Activated naive CD4-positive, alpha-beta T cell treated with Interleukin-2 at 50 U/mL for 16 hours (primary cell): ENCODE measurements at places on chromosomes 5 and 9.

DNA sequence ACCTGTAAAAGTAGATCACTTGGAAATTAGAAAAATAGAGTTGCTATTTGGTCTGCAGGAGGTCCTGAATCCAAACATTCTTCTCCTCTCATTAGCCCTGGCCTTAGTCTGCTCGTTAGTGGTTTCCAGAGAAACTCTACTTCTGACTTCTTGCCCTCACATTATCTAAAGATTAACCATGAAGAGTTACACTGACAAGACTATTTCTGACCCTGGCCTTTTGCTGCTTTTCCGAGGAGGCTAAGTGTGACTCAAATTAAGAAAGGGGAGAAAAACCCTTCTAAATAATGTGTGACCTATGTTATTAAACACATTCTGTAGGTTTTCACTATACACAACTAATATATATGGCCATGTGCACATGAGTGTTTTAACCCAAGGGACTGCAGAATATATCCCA lies 302.4 kb downstream of the RAB3C start:
- DNase-seq: no peak

DNA sequence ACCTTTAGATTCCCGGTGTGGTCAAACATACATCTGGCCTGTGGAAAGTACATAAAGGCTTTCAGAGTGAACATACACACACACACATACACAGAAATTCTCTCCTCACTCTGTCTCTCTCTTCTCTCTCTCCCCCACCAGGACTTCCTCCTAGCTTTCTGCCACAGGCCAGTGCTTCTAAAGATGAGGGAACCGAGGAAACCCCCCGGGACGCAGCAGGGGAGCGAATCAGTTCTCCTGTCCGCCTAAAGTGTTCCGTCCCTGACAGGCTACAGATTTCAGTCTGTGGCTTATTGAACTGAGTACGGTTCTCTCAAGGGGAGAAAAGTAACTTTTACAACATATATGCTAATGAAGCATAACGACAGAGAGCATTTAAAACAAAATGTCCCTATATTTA lies 75.8 kb downstream of the MED27 start:
- DNase-seq: no peak

DNA sequence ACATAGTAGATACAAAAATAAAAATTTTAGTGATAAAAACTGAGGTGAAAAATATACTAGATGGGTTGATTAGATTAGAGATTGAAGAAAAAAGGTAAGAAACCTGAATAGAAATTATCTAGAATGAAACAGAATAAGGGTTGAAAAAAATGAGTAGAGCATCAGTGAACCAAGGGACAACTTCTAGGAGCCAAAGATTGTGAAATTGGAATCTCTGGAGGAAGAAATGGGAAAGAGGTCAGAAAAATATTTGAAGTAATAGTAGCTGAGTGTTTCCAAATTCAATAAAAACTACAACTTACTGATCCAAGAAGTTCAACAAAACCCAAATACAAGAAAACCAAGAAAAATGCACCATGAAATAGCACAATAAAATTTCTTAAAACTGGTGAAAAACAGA lies 116.6 kb upstream of the STARD4 start:
- DNase-seq: no peak

- no peak for DNase-seq
Measured at GRCh38 chr5:163951069-163951468, 445.6 kb downstream of the MAT2B start.

GRCh38 chr5:113195251-113195650 lies 218.7 kb downstream of the DCP2 start:
- DNase-seq: no peak

- no peak for DNase-seq
Measured at GRCh38 chr9:3863111-3863528, 337.3 kb upstream of the RFX3 start.

DNA sequence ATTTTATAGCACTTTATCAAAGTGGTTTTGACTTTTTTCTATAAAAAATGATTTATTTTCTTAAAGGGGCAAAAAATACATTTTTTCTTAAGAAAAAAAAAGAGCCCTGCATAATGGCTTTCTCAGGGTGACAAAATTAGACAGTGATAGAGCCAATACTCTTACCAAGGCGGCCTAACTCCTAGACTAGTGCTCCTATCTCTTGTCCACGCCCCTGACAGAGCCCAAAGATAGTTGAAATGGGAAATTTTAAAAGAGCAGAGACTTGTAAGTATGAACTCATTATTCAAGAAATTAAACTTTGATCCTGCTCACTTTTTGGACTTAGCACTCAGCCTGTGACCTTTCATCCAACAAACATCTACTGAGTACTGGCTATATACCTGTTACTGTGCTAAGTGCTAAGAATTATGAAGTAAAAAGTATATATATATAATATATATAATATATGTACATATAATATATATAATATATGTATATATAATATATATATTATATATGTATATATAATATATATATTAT lies 1.2 kb downstream of the INVS start:
- DNase-seq: no peak

DNA sequence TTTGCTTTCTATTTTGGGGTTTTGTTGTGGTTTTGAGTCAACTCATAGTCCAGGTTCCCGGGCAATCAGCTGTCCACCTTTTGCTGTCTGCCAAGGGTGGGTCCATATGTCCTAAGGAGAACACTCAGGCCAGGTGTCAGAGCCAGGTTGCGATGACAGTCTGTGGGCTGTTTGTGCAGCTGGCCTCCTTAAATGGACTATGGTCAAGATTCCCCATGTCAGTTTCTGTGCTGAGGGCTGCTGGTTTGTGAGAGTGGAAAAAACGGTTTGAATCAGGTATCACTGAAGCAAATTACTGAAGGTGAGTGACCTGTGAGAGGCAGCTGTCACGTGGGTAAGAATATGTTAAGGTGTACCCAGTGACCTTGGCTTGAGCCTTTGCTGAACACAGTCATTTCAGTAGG lies 33.0 kb downstream of the SNX30 start:
- no peak for DNase-seq

- DNase-seq: no peak
Measured at GRCh38 chr9:5922192-5922591, 31.5 kb downstream of the MLANA start.

- DNase-seq: no peak
Measured at GRCh38 chr5:136016945-136017530, 11.8 kb upstream of the TGFBI start.

GRCh38 chr9:134286471-134287245 lies 39.6 kb upstream of the RXRA start:
- no peak for DNase-seq

- DNase-seq: no peak
Measured at GRCh38 chr5:135511761-135512575, 23.8 kb downstream of the NEUROG1 start.

DNA sequence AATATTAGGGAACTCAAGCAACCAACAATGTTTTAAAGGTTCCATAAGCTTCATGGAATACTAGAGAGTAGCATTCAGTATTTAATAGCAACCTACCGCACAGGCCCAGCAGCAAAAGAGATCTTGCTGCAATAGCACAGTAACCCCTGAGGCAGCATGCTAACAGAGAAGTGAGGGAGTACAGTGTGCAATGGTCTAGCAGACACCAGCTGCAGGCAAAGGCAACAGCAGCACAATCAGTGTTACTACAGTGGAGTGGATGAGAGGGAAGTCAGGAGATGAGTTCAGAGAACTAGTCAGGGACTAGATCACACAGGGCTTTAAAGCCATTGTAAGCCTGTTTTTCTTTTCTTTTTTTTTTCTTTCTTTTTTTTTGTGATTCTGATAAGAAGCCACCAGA lies 2.8 kb downstream of the TICAM2 start:
- no peak for DNase-seq

DNA sequence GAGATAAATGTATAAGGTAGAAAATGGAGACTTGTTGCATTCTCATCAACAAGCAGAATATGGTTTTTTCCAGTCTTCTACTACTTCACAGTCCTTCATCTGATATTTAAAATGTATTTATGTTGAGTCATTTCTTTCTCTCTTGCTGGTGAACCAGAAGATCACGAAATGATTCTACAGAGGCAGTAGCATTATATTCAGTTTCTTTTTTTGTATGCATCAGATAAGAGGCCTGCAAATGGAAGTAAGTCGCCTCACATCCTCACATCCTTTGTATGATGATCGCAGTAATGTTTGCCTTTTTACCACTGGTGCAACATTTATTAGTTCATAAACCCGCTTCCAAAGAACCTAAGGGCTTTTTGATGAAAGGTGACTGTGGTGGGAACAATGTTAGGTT lies 22.1 kb upstream of the IL13 start:
- DNase-seq: no peak

DNA sequence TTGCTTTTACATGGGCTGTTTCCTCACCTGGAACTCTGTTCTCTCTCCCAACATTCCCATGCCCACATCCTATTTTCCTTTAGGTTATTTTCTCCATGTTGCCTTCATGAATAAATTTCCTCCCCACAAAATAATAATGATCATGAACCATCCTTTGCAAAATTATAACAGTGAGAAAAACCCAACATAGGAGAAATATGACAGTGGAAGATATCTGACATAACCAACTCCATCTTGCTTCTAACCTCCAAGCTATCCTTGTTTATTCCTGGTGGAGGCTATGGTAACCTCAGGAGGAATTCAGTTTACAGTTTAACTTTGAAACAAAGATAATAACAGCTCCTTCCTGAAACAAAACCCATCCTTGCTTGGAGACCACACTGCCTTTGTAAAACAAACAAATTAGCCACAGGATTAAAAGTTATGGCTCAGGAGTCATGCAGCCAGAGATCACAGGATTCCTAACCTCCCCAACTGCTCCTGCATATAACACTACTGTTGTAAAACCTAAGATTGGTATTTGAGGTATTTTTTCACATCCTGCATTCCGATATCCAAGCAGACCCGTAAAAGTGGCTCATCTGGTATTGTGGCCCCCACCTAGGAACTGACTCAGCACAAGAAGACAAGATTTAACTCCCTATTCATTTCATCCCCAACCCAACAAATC lies 212.4 kb downstream of the TRIM32 start:
- no peak for DNase-seq

DNA sequence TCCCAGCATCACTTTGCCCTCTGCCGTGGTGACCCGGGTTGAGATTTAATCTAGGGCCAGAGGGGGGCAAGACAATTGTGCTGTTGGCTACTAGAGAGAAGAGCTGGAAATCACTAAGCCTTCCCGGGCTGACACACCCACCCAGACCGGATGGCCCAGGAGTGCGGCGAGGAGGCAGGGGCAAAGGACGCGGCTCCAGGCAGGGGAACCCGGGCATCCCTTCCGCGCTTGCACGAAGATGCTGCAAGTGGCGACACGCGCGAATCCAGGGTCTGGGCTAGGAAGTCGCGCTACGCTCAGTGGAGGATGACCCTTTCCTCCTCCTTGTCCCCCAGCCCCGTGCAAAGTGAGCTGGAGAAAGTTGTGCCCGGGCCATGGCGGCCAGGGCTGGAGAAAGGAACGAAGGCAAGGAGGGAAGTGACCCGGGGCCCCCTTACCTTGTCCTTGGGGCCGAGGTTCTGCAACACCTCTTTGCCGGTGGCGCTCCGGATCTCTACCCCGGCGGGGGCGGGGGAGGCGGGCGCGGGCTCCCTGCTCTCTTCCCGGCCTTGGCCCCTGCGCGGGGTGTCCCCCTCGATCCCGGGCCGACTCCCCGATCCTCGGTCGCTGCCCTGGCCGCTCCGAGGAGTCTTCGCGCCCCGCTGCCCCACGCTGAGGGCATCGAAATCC lies 693 bp downstream of the DPYSL3 start:
- DNase-seq: no peak

GRCh38 chr5:55851675-55851979 lies 470 bp downstream of the IL31RA start:
- DNase-seq: no peak

DNA sequence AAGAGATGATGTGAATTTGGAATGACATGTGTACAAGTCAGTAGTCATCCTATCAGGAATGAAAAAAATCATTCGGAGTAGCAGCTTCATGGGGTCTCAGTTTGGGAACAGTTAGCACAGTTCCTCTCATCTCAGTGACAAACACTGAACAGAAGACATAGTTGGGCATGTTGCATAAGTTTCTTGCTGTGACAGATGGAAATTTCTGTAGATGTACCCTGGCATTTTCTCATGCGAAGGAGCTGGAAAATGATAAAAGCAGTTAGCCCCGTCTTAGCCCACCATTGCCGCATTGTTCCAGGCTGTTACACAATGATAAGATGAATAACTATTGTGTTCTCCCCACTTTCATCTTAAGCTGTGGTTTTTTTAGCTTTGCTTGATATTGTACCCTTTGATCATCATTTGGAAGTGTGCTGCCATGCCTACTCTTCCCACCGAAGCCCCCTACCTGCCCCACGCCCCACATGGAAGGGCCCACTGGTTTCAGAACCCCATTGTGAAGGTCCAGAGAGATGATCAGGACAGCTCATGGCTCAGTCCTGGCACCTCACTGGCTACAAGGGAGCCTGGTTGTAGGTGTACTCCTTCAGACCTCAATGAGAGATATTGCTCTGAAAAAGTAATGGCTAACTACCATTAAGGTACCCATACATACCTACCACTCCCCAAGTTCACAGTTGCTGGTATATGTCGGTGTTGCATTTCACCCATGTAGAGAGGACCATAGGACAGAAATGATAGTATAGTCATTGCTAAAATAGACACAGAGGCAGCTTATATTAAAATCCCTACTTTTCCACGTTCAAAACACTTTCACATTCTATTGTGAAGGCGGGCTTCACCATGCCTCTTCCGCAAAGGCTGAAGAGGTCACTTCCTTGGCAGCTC lies 38.8 kb downstream of the SFXN1 start:
- DNase-seq: peak; percentile 31

DNA sequence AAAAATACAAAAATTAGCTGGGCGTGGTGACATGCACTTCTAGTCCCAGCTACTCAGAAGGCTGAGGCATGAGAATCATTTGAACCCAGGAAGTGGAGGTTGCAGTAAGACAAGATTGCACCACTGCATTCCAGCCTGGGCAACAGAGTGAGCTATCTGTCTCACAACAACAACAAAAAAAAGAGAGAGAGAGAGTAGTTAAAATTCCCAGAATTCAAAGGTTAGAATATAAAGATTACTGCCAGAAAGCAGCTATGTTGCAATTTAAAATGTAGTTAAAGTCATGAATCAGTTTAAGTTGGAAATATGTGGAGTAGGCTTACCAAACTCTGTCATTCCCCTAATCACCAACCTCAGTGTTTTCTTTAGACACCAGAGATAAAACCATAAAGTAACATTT lies 58.7 kb upstream of the SUSD1 start:
- no peak for DNase-seq

DNA sequence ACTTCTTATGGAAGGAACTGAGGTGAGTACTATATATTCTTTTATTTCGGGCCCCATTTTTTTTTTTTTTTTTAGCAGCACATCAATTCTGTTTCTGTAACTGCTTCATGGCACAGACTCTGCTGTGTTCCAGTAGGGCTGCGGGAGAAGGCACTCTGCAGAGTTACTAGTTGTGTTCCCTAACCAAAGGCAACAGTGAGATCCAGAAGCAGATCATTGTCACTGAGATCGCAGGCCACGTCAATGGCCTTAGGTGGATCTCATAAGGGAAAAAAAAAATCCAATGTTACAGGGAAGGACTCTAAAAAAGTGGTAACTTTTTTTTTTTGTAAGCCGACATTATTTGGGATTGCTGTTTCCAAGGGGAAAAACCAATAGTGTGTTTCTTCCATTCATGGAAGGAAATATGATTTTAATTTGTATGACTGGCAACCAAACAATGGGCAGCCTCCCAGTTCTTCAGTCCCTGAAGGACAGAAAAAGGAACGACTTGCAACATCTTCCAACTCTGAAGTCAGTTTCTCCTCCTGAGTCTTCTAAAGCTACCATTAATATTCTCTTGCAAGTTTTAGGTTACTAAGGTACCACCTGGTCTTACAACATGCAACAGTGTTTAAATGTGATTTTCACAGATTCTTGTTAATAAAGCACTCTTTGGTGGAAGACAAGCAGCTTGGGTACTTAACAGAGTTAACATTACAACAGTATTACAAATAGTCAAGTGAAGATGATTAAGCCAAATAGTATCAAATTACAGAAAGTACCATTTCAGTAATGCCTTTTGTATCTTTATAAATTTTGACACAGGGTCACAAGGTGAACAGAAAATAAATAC lies 52.8 kb downstream of the HABP4 start:
- no peak for DNase-seq
